ENCODE measurements at places on chromosomes 13 and 19.
A peak's percentile ranks its signal among the peaks of the same experiment; 100 is the strongest.

DNA sequence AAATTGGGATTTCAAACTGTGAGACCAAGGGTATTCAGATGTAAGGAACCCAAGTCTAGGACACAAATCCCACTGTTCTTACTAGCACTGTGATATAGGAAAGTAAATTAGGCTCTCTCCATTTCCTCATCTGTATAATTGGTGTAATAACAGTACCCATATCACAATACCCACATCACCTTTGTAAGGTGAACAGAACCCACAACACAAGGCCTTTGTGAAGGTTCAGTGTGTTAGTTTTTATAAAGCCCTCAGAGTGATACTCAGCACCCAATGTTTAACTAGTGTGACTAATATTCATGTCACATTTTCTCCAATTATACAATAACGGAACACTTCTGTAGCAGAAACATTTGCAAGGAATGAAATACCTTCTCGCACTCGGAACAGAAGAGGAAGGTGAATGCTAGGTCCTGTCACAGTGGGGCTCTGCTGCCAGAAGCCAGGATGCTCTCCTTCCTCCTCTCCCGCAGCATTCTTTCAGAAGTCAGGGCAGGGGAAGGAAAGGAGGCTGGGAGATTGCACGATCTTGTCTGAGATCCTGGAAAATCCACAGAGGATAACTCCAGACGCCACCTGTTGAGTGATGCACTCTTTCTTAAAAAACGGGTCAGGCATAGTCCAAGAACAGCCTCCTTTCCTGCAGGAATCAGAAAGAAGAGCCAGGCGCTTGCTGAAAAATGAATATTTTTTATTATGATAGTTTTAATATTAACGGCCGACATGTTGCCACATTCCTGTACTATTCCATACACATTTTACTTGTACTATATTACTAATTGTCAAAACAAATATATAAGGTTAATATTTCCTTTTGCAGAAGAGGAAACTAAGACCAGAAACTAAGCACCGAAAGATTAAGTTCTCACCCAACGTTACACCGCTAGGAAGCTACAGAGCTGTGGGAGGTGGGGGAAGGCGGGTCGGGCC is 762 bp downstream of the ZNF45 start:
- no peak for DNase-seq

- DNase-seq, result no peak
Measured at GRCh38 chr19:37362733-37363132, 8.2 kb upstream of the ZNF527 start.

GRCh38 chr13:110528911-110529310 is 32.6 kb downstream of the RAB20 start:
- DNase-seq, result no peak

- DNase-seq, result no peak
Measured at GRCh38 chr19:4368128-4368820, 24.9 kb downstream of the MPND start.

DNA sequence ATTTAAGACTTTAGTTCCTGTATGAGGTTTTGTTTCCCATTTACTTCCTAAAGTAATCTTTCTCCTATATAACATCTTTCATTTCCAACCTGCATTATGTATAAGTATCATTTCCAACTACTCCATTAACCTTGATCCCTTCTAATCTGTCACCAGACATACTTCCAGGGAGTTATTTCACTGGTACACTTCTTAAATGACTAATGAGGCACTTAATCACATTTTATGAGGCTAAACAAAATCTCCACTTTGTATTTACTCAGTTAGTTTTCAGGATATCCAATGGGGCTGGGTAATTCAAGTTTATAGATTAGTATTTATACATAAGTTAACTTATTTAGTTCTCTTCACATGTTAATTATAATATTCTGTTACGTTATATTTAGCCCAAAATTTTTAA is 634.7 kb downstream of the PCDH17 start:
- no peak for DNase-seq

GRCh38 chr13:36710396-36710795 is 36.6 kb downstream of the SERTM1 start:
- no peak for DNase-seq

- no peak for DNase-seq
Measured at GRCh38 chr13:114203536-114203935, 24.5 kb downstream of the CFAP97D2 start.

GRCh38 chr13:66305961-66306617 is 924.0 kb downstream of the PCDH9 start:
- DNase-seq, result no peak

DNA sequence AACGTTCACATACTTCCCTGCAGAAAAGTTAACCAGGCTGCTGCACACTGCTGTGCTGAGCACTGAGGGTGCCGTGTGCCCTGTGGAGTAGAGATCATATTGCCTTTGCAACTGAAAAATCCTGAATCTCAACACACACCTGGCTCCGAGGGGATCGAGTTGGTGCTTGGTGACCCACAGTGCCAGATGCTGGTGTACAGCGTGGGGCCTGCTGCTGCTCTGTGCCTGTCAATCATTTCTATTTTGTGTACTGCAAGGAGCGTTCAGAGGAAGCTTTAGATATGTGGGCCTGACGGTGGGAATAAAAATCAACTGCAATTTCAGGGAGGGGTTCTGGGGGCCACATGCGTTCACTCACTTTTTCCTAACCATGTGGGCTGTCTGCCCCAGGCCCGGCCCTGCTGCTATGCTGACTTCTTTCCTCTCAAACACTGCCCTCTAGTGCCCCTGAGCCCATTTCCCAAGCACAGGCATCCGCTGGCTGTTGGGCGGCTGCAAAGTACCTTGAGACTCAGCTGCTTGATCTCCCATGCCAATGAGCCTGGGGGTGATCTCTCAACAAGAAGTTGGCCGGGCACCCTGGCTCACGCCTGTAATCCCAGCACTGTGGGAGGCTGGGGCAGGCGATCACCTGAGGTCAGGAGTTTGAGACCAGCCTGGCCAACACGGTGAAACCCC is 9.7 kb upstream of the LENG8 start:
- DNase-seq, result peak; percentile 17

- no peak for DNase-seq
Measured at GRCh38 chr13:113998781-113999617, 25.1 kb upstream of the C13orf46 start.

DNA sequence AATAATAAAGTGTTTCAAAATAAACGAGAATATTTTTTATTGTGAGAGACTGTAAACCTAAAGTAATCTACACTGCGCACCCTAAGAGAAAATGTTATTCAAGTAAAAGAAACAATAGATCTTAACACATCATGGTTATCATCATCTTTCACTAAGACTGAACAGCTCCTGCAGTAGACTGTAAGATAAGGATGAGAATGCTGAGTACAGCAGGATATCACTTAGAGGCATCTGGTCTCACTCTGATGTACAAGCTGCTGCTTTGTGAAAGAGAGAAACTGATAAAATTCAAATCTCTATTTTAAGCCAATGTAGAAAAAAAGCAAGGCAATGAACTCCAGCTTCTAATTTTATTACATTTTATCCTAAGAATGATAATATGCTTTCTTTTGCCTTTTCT is 261.7 kb upstream of the HTR2A start:
- no peak for DNase-seq

- DNase-seq, result no peak
Measured at GRCh38 chr13:84910423-84910822, 888.8 kb downstream of the SLITRK6 start.

GRCh38 chr19:54141356-54141755 is 3.8 kb downstream of the CNOT3 start:
- no peak for DNase-seq
